HAP-1 (cell line): ENCODE measurements at places on chromosomes 3 and 15.
A peak's percentile ranks its signal among the peaks of the same experiment; 100 is the strongest.

DNA sequence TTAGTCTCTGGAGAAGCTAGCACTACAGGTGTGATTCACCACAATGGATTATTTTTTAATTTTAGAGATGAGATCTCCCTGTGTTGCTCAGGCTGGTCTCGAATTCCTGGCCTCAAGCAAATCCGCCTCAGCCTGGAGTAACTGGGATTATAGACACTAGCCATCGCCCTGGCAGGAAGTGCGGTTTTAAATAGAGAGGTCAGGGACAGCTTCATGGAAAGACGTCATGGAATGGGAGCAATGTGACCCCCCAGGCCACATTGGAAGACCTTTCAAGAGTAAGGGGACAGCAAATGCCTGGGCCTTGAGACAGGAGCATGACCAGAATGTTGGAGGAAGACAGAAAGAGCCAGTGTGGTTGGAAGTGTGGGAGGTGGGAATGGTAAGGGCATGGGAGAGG lies 2.2 kb upstream of the ISG20 start:
- no peak for DNase-seq

DNA sequence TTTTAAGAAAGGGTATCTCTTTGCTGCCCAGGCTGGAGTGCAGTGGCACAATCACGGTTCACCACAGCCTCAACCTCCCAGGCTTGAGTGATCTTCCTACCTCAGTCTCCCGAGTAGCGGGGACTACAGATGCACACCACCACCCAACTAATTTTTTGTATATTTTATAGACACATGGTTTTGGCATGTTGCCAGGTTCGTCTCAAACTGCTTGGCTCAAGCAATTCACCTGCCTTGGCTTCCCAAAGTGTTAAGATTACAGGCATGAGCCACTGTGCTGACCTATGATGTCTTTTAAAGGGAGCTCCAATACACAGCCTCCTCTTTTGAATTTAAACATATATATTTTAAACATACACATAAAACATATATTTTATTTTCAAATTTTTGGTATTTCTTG lies 60.9 kb downstream of the SLC9C1 start:
- DNase-seq: no peak

DNA sequence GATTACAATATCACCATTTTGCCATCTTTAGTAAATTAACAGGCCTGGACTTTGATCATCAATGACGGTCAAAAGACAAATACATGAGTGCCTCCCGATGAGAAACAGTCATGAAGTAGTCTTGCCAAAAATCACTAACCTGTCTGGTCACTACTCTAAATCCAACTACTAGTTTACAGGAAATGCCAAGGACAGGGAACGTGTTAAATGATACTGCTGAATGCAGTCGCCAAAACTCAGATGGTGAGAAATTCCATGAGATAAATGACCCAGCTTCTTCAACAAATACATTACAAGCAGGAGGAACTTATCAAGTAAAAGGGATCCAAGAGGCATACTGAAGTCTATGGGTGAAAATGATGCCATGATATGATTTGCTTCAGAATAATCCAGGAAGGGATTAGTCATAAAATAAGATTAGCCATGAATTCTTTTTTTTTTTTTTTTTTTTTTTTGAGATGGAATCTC lies 35.8 kb upstream of the ATP13A3 start:
- DNase-seq: no peak

GRCh38 chr3:105800320-105800719 lies 68.5 kb downstream of the CBLB start:
- DNase-seq: no peak

DNA sequence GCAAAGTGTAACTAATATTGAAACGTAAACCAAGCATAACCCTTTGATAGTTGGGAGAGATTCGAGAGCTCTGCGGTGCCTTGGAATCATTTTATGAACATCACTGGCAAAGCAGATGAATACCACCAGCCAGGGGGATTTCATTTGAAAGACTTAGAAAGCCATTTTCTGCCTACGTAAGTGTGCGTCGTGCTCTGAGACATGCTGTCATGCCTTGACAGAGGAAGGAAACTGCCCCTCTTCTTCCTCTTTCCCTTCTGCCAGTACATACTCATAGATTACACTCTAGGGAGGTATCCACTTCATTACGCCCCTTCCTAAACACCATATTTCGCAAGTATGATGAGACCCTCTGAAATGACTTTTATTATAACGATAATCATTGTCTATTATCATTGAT lies 3.3 kb upstream of the MTHFS start:
- DNase-seq: no peak

- no peak for DNase-seq
Observed at GRCh38 chr15:99997112-99997651, 263.9 kb upstream of the LYSMD4 start.

GRCh38 chr3:56923526-56924224 lies 121.9 kb upstream of the ARHGEF3 start:
- peak; percentile 27 for DNase-seq

DNA sequence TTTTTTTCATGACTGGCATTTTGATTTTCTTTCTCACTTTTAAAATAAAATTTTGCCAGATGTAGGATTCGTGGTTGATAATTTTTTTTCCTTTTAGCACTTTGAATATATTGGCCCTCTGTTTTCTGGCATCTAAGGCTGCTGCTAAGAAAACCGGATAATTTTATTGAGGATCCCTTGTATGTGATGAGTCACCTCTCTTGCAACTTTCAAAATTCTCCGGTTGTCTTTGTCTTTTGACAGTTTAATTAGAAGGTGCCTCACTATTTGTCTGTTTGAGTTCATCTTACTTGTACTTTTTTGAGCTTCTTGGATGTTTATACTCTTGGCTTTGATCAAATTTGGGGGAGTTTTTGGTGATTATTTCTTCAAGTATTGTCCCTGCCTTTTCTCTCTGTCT lies 349.7 kb downstream of the LPP start:
- DNase-seq: no peak

GRCh38 chr15:83846847-83847246 lies 192.9 kb downstream of the ADAMTSL3 start:
- DNase-seq: no peak

DNA sequence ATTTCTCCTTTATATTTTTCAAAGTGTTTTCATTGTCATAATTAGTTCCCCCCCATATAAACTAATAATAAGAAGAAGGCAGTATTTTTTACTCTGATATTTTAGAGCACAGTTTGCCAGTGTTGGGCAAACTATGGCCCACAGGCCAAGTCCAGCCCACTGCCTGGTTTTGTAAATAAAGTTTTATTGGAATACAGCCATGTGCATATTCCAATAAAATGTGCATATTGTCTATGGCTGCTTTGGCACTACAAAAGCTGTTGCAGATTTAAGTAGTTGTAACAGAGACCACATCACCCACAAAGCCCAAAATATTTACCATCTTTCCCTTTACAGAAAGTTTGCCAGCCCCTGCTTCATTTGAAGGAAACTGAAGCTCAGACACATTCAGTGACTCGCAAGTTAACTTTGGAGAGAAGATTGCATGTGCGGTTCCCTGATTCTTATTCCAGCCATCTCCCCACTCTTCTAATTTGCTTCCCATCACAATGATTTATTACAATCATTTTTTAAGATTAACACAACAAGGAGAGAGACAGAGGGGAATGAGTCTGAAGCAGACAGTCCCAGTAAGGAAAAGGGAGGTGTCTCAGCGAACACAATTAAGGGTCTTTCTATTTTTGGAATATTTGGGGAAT lies 48.9 kb downstream of the RFTN1 start:
- no peak for DNase-seq

DNA sequence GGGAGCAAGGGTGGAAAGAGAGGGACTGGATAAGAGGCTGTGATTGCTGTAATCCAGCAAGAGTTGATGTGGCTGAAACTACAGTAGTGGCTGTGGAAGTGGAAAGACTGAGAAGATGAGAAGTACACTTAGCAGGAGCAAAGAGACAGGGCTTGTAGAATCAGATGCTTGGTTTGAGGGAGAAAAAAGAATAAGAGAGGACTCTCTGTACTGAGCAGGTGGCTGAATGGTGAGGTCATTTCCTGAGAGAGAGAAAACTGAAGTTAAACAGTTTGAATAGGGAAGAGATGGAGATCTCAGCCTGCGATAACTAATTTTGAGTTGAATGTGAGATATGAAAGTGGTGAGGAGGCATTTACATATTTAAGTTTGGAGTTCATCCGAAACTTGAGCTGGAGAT lies 95.8 kb upstream of the SLC25A36 start:
- DNase-seq: no peak

GRCh38 chr15:63185206-63185605 lies 4.2 kb upstream of the RAB8B start:
- no peak for DNase-seq

DNA sequence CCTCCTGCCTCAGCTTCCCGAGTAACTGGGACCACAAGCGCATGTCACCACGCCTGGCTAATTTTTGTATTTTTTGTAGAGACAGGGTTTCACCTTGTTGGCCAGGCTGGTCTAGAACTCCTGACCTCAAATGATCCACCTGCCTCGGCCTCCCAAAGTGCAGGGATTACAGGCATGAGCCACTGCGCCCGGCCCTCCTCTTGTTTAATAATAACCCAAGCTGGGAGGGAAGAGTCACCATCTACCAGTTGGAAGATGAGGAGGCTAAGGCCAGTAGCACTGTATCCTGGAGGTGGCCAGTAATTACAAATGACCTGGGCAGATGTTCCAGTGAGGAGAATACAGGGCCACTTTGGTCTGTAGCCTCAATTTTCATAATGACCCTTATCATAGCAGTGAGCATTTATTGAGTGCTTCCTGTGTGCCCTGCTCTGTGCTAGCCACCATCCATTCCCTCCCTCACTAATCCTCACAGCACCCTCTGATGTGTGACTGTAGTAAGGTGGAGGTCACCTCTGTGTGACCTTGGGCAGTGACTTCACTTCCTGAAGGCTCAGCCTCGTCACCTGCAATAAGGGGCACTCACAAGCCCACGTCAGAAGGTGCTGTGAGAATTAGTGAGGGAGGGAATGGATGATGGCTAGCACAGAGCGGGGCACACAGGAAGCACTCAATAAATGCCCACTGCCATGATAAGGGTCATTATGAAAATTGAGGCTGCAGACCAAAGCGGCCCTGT lies 64.2 kb downstream of the ABTB1 start:
- DNase-seq: no peak

DNA sequence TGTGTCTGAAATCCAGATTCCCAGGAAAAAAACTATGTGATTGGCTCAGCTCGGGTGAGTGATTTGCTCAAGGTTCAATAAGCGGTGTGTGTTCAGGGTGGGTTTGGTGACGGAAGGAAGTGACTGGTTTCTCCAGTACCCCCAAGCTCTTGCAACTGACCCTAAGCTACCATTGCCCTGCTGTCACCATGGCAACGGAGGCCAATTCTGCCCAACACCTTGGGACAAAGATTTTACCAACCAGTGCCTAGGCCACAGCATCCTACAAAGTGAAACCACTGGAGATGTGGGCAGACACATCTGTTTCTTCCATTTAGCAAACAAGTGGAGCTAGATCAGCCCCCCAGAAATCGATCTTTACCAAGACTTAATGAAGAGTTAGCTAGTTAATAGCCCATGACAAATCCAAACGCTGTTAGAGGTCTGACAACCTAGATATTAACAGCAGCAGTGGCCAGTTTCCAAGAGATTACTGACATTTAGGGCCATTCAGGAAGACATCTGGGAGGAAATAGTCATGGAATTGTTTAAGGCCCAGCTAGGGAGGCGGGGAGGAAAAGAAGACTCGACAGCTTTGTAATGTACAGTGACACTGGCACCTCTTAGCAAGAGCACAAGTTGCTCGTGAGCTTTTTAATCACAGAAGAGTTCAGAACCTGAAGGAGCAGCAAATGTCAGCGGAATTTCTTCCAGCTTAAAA lies 195.9 kb downstream of the SLCO3A1 start:
- no peak for DNase-seq

DNA sequence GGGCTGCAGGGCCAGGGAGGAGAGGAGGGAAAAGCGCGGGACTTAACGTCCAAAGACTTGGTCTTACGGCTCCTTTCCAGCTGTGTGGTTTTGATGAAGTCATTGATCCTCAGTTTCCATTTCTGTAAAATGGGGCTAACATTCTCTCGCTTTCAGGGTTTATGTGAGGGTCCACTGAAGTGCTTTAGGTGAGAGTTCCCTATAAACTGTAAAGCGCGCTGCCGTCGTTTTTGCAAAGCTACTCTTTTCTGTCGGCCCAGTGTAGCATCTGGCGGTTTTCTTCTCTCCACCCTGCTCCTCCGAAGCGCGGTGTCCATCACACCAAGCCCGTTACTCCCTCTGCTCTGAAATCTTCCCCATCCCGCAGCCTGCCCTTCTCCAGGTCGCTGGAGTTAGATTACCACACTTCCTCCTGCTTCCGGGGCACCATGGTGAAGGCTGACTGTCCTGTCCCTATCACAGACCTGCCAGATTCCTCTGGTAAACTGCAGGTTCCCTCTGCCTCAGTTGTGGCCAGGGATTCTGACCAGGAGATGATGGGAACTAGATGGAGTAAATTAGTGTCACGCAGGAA lies 702 bp upstream of the DNAJC17 start:
- DNase-seq: peak; percentile 36

GRCh38 chr15:70091726-70092463 lies 5.8 kb downstream of the TLE3 start:
- DNase-seq: peak; percentile 71

DNA sequence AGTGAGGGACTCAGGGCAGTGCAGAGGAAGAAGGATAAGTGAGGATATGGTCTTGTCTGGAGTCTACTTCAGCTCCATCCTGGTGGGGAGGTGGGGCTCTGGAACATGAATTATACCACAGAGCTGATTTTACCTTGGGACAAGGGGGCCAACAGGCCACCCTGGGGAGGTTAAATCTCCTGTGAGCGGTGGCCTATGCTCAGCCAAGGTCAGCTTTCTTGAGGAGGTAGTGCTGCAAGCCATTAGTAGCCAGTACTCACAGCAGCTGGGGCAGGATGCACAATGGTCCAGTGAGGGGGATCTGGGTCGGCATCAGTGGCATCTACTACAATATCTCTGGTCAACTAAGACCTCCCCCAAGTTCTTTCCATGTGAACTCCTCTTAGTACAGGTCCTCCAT lies 49.7 kb downstream of the XYLB start:
- DNase-seq: no peak

DNA sequence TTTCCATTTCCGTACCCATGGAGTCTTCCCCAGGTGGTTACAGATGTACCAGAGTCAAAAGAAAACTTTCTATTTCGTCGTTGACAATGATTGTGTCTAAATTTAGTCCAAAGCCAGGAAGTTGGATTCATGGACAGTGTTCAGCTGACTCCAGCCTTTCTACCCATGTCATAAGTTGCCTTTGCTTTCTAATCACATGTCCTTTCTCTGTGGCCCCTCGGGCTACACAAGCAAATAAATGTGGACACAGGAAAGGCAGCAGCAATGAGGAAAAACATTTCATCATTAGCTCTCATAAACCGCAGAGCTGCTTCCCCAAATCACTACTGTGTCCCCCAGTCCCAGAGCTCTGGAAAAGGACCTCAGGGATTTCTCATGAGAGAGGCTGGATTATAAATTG lies 82.0 kb downstream of the USF3 start:
- DNase-seq: no peak

GRCh38 chr3:113495035-113495434 lies 19.9 kb downstream of the SPICE1 start:
- peak; percentile 24 for DNase-seq
